Activated CD8-positive, alpha-beta memory T cell treated with anti-CD3 and anti-CD28 coated beads for 36 hours (primary cell): ENCODE measurements at places on chromosomes 3 and 15. TPM values are rescaled to one million over a fixed set of nuclear protein-coding genes. Genes with fewer than 3 reads are reported as not detected.

The IL17RC gene
- 0.27 TPM for total RNA-seq

The MAP1A gene
- total RNA-seq, result 0.76 TPM

The TNFAIP8L3 gene
- total RNA-seq, result 1.2 TPM

The MASP1 gene
- total RNA-seq, result not detected

The TMEM266 gene
- total RNA-seq, result 0.30 TPM

The FANCD2 gene
- 67.2 TPM for total RNA-seq

The NMNAT3 gene
- 1.6 TPM for total RNA-seq

The DNAH12 gene
- not detected for total RNA-seq
